ENCODE measurements at places on chromosomes 1 and 21.

- DNase-seq = no peak
Observed at GRCh38 chr1:28516518-28516956, 10.7 kb downstream of the RCC1 start.

GRCh38 chr1:91020486-91020885 lies 1.3 kb downstream of the ZNF644 start:
- DNase-seq = no peak

- no peak for DNase-seq
Observed at GRCh38 chr1:219119839-219120238, 53.8 kb upstream of the LYPLAL1 start.

- no peak for DNase-seq
Observed at GRCh38 chr1:91872559-91873081, 13.3 kb downstream of the TGFBR3 start.

DNA sequence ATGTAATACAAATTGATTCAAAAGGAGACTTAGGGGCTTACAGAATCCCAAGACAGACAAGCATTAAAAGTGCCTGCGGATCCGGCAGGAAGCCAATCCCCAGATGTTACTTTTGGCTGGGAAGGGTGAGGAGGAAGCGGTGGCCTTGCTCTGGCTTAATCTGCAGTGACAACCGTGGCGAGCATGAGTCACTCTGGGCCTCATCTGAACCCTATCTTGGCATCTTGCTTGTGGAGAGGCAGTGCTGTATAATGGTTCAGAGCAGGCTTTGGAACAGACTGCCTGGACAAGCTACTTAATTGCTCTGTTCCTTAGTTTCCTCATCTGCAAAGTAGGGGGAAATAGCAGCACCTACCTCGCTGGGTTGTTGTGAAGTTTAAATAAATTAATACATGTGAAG lies 74.1 kb downstream of the XCL2 start:
- peak; percentile 41 for DNase-seq

DNA sequence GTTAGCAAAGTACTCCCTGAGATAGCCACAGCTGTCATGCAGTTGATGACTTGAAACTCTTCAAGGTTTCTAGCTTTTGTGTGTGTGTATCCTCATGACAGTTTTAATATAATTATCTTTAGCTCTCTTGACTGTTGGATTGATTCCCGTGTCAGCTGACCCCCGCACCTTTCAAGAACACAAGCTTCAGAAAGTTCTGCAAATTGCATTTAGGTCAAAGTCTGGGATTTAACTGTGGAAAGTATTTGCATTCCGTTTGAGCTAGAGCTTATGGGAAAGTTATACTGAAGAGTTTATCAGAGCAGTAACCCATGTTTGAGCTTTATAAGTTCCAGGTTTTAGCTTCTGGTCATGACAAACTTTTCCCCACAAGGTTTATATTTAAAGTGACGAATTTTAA lies 380.1 kb upstream of the CHRM3 start:
- no peak for DNase-seq

DNA sequence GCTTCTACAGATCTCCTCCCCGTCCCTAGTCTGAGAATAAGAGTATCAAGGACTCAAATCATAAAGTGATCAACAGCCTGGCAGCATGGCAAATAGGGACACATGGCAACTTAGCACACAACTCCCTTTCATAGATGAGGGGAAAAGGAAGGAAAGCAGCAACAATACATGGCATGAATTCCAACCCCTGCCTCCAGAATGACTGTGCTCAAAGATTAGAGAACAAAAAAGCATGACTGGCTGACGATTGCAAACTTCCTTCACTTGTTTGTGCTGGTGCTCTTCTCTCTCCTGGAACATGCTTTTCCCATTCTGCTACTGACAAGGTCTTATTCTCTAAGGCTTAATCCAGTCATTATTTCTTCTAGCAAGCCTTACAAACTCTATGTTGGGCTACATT lies 11.5 kb downstream of the KTI12 start:
- DNase-seq = no peak

DNA sequence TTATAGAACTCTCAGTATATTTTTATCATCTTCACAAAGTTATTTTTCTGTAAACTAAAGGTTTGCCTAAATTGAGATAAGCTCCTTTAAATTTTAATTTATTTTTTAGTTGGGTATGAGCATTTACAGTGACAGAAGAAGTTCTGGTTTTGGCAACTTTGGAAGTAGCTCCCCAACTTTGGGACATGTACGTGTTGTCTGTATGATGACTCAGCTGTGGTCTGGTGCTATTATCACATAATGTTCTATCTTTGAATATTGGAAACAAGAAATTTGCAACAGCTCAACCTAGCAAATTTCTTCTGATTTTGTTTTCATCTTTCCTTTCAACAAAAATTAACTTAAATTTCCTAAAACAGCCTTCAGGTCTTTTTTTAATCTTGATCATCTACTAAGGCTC lies 46.6 kb upstream of the C1orf105 start:
- DNase-seq = no peak

DNA sequence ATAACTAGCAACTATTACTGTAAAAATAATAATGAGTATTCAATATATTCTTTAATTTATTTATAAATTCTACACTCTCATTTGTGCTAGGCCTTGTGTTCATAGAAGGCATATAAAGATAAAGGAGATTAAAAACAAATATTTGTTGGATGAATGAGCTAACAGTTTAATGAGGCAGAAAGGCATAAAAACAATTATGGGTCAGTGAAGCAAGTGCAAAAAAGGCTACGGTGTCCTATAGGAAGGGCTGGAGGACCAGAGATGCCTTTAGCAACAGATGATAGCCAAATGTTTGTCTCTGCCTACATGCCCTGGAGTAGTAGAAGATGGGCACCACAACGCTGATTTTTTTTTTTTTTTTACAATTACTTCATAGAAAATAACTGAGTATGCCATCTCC lies 45.7 kb downstream of the PTGS2 start:
- no peak for DNase-seq

- no peak for DNase-seq
Observed at GRCh38 chr1:209831615-209832014, 3.8 kb downstream of the UTP25 start.

- no peak for DNase-seq
Observed at GRCh38 chr1:62394646-62395045, 42.2 kb upstream of the USP1 start.

GRCh38 chr1:160226623-160227022 lies 21.4 kb downstream of the PEA15 start:
- DNase-seq = no peak

DNA sequence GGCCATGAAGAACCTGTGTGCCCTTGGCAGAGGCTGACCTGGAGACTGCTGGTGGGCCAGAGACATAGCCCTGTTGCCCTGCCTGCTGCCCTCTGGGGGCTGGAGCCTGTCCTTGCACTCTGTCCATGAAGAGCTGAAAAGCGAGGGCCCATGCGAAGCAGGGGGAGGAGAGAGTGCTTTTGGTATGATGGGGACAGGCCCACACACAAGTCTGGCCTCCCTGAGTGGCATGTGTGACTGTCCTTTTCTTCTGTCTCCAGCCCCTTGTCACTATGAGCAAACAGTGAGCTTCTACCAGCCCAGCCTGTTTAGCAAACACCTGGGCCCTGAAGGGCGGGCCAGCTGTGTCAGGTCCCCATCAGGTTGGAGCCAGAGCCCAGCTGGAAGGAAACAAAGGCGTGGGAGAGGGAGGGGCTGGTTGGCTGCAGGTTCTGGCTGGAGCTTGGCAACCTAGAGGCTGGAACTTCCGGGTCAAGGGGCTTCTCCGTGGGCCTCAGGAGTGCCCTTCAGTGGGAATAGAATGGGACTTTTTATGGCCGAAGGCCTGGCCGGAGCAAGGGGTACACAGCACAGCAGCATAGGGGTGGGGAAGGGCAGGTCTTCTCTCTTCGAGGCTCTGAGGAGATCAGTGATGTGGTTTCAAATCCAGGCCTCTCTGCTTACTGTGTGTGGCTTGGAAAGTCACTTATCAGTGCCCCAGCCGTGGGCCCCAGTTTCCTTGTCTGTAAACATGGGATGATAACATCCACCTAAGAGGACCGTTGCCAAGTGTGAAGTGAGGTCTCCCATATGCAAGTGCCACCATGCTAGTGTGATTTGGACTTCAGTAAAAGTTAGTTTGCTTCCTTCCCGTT lies 14.3 kb downstream of the QSOX1 start:
- DNase-seq = peak; percentile 17

GRCh38 chr21:43921979-43922945 lies 57.2 kb downstream of the AGPAT3 start:
- DNase-seq = peak; percentile 48

DNA sequence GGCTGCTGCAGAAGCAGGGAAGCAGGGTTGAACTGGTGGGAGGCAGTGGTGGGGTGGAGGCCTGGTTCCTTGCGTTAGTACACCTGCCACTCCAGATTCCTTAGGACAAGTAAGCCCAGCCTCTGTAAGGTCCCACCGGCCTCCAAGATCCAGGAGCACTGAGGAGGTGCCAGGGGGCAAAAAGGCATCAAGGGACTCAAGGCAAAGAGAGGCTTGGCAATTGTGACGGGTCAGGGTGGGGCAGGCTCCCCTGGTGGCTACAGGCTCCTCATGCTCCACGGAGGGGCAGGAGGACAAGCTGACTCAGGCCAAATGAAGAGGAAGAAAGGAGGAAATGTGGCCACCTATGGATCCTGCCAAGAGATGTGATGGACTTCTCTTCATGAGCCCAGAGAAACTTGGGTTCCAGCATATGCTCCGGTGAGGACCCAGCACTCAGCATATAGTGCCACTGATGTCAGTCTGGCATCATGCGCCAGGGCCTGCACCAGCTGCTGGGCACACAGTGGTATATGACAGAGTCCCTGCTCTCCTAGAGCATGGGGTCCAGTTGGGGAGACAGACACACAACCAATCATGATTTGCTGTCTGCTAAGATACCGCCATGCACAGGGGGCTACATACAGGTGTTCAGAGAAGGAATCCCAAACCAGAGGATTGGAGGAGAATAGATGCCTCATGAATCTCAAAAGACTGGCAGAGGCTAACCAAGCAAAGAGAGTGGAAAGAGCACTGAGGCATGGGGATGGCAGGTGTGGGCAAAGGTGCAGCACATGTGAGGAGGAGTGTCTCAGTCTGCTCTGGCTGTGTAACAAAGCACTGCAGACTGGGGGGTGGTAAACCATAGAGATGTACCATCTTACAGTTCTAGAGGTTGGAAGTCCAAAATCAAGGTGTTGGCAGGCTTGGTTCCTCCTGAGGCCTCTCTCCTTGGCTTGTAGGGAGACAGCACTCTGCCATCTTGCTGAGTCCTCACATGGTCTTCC lies 249.7 kb downstream of the RHOU start:
- no peak for DNase-seq

DNA sequence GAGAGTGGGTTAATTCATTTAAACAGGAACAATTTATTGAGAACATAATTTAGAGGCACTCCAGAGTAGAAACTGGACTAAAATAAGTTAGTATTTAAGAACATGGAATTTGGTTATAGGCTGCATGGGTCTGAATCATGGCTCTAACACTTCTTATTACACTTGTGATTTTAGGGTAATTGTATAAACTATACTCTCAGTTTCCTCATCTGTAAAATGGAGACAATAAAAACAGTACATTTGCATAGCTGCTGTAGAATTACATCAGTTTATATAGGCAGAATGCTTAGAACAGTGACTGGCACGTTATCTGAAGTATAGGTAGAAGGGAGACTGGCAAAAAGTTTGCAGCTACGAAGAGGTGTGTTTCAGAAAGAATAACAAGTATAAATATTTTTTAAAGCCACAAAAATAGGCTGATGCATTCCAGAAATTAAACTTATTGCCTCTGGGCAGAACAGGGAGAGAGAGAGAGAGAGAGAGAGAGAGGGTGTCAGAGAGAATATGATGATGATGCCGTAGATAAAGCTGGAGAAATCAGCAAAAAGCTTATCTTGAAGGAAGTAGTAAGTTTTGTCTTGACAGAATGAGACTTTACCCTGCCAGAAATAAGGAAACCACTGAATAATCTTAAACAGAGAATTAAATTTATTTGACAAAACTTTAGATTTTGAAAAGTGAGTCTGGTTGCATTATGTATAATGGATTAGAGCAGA lies 8.1 kb upstream of the OR6K3 start:
- no peak for DNase-seq

DNA sequence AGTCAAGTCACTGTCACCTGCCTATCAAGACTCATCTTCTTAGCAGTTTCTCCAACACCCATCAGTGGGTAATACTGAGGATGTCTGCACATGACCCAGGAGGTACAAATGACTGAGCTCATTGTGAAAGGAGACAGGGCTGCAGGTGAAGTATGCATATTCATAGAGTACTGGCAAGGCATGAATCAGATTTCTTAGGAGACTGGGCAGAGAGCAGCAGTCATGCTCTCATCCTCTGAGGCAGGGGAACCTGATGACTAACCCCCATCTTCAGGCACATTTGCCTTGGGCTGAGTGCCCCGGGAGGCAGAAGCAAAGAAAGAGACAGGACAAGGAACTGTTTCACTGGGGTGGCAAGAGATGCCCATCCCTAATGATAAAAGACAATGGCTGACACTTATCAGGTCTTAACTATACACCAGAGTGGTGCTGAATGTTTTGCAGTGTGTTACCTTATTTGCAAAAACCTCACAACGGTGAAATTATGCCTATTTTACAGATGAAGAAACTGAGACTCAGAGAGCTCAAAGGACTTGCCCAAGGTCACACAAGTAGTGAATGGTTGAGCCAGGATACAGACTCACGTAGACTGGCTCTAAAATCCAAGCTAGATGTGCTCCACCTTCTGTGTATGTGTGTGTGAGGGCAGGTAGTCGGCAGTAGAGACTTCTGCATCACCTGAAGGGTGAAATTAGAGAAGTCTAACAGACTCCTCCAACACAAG lies 9.2 kb upstream of the GRHL3 start:
- peak; percentile 16 for DNase-seq

GRCh38 chr1:101081496-101082488 lies 56.2 kb upstream of the DPH5 start:
- DNase-seq = peak; percentile 45

DNA sequence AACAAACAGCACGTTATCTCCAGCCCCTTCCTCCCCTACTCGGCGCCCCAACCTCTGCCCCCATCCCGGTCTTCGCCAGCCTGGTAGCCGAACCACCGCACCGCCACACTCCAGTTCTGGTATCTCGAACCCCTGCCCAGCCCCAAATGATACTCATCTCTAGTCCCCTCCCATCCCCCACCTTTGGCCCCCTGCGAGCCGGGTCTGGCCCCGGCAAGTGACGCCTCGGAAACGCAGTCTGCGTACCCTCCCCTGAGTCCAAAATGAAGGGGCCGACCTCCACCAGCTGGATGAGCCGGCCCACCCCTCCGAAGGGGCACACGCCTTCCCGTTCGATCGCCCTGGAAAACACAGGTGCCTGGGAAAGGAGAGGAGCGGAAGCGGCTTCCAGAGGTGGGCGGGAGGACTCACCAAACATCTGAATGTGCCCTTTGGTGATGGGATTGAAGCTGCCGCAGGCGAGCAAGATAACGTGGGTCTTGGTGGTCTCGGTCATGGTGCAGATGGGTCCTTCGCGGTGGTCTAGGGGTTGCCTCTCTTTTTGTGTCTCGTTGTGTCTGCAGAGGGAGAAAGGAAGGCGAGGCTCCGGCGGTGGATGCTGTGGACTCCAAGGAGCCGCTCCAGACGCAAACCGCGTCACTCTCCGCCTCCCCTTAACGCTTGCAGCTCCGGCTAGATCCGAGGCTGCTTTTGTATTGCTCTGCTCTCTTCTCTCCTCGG lies at the start of gene NMNAT2:
TSS of gene NMNAT2 (minus strand) at position 609 of the 720 bp plus-strand sequence. CDS start at position 496, 113 bp downstream.
- DNase-seq = no peak

Measured in stimulated activated CD8-positive, alpha-beta memory T cell treated with anti-CD3 and anti-CD28 coated beads, Interleukin-2, amount 100 ng/mL, for 48 hours (primary cell).